ENCODE measurements at places on chromosomes 12 and 14.

DNA sequence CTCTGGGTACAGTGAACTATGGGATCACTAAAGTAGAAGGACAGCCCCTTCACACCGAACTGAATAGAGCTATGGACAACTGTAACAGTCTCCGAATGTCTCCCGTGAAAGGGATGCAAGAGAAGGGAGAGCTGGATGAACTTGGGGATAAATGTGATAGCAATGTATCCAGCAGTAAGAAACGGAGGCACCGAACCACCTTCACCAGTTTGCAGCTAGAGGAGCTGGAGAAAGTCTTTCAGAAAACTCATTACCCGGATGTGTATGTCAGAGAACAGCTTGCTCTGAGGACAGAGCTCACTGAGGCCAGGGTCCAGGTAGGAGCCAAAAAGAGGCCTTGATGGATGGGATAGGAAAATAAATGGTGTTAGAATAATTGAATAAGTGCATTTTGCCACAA, 3.5 kb downstream of the ALX1 start:
- no peak for DNase-seq

DNA sequence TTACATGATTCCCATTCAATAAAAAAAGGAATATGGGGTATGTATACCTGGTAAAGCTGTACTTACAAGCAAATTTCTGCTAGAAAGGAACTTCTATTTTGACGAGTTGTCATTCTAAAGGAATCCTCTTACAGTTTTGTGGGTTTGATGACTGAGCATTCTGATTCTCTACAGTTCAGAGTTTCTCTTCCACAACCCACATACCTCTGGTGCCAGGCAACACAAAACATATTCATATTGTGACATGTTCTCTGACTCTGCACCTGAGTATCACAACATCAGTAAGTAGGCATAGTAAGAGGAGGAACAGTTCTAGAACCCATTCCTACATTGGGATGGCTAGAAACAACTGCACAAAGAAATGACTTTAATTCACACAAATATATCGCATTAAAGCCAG, 636.6 kb downstream of the MED13L start:
- no peak for DNase-seq

DNA sequence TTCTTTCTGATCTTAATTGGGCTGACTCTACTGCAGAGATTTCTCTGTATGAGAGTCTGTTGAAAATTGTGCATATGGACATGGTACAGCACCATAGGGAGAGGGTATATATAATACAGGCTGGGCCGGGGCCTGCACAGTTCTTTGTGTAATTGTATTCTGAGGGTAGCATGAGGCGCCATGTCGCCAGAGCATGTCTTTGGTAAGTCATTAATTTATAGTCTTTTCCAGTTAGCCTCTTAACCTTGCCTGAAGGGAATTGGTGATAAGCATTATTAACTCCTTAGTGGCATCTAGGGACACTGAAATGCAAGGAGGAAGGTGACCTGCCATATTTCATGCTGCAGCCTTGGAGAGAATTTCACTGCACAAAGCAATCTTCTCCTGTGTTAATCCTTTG, 569.9 kb downstream of the TMTC2 start:
- no peak for DNase-seq

DNA sequence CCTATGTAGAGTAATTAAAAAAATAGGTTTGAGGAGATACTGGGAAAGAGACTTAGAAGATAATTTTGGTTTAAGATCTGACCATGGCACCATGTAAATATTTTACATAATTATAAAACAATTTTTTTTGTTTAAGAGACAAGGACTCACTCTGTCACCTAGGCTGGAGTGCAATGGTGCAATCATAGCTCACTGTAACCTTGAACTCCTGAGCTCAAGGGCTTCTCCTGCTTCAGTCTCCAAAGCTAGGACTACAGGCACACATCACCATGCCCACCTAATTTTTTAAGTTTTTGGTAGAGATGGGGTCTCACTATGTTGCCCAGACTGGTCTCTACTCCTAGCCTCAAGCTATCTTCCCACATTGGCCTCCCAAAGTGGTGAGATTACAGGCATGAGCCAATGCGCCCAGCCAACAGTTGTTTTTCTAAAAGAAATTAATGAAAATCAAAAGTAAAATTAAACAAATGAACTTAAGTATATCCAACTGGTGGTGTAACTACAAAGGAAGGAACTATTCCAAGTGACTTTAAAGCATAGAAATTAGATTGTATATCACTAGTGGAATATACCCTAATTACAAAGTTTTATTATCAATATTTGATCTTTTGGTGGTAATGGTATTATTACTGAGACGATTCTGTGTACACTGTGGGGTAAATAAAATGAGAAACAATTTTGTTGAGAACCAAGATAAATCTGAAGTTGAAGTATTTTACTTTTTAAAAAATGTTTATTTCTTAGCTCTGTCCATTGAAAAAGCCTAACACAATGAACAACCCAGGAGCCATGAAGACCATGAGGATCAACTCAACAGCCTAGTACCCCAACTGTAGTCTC, 29.1 kb downstream of the COCH start:
- DNase-seq: no peak

DNA sequence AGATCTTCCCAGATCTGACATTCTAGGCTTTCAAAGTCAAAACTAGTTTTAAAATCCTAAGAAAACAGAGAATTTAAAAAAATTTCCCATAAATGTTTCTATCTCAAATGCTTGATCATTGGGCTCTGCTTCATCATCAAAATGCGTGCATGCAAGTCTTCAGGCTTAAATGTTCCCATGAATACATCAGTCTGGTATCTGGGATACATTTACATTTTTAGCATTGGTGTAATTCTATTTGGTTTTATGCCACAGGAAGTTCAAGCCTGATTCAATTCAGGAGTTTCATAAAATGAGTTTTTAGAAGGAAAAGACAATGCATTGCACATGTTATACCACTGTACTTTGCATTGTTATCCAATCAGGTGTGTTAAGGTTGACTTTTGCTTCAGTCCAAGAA, 336.4 kb downstream of the PCNX1 start:
- no peak for DNase-seq

- no peak for DNase-seq
Measured at GRCh38 chr14:79175671-79176070, 1005.5 kb downstream of the NRXN3 start.

DNA sequence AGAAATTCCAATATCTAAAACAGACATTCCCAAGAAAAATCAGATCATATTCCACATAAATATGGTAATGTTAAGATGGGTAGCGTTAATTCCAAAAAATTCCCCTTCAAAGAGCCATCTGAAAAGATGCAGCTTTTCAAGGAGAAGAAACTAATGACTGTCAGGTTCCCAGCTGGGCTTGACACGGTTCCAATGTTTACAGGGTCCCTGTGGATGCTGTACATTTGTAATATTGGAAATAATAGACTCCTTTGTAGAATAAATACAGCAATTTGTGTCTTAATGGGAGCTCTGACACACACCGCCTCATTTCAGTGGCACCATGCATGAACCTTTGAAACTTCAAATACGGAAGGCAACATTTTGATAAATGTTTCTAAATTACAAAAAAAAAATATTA, 140.6 kb downstream of the ITPR2 start:
- DNase-seq: no peak

- no peak for DNase-seq
Measured at GRCh38 chr14:23550131-23550811, 1.3 kb downstream of the ZFHX2 start.

DNA sequence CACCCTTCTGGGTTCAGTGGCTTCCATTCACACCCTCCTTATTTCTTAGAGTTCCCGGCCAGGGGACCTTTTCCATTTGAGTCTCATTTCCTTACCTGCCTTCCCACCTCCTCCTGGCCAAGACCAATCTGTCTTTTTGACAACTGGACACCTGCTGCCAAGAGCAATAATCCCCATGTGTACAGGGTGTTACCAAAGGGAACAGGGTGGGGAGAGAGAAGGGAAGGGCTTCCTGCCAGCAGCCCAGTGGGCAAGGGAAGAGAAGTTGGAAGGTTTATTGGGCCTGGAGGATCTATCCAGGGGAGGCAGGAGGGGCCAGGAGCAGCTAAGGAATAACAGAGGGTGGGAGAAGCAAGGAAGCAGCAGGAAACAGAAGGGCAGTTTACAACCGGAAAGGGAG, 346.2 kb downstream of the C12orf75 start:
- no peak for DNase-seq

DNA sequence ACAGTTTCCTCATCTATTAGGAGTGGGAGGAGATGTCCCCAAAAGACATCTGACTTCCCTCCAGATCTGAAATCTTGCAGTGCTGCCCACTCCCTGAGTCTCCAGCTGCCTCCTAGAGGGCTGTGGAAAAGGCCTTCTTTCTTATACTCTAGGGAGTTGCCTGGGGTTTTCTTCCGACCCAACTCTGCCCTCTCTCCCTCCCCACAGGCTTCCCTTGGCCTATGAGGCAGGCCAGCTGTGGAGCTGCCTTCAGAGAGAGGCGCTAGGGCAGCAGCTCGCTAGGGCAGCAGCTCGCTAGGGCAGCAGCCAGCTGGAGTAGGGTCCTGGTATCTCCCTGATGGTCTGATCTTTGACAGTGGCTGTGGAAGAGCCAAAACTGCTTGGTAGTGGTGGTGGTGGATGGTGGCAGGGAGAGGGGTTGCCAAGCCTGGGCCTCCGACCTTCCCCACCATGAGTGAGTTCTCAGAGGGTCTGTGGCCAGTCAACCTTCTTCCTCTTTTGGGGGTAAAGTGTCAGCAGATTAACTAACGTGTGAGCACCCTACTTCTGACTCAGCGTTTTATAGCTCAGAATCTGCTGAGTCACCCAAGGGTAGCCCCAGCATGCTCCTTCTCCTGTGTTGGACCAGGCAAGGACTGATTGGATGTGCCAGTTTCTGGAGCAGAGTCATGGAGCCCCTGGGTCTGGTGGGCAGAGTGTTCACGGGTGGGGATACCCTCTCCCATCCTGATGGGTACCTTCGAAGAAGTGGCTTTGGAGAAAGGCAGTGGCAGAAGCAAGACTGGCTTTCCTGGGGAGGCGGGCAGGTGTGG, 2.3 kb downstream of the SLC48A1 start:
- DNase-seq: no peak

- DNase-seq: no peak
Measured at GRCh38 chr12:78167510-78167909, 336.8 kb downstream of the NAV3 start.

- no peak for DNase-seq
Measured at GRCh38 chr12:124518051-124518932, 49.1 kb downstream of the NCOR2 start.

DNA sequence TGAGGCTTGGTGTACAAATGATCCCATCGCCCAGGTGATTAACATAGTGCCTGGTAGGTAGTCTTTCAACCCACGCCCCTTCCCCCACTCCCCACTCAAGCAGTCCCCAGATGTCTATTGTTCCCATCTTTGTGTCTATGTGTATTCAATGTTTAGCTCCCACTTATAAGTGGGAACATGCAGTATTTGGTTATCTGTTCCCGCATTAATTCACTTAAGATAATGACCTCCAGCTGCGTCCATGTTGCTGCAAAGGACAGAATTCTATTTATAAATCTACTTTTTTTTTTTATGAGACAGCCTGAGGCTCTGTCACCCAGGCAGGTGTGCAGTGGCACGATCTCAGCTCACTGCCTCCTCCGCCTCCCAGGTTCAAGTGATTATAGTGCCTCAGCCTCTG, 15.7 kb downstream of the SPX start:
- no peak for DNase-seq

DNA sequence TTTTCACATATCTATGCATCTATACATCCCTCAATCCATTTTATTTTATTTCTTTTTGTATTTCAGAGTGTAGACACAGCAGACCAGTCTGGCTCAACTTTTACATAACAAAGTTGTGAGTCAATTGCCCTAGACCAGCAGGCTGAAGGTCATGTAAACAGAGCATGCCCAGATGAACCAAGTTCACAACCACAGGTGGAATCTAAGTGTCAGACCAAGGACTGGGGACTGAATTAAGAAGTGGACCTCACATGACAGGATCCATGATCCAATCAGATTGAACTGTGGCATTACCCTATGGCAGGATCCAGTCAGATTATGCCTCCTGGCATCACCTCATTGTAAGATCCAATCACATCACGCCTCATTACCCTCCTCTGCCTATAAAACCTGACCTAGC, 455.8 kb downstream of the SOX5 start:
- DNase-seq: no peak

GRCh38 chr14:37678916-37679315, 83.5 kb downstream of the TTC6 start:
- DNase-seq: no peak

DNA sequence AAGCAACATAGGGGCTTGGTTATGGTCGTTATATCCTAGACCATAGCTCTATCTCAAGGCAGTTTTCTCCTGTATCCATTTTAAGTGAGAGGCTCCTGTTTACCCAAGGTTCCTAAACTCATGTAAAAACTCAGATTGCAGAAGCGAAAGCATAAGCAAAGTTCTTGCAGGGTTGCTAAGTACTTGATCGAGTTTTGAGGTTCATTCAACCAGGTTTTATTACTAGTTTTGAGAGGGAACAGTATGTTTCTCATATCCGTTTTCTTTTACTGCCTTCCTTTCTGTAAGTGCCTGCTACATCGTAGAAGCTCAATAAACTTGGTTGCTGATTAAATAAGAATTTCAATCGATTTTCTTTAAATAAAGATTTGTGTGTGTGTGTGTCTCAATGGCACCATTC, 5.1 kb downstream of the AKAP3 start:
- DNase-seq: no peak

GRCh38 chr14:68757618-68758081, 35.2 kb downstream of the ZFP36L1 start:
- DNase-seq: no peak

DNA sequence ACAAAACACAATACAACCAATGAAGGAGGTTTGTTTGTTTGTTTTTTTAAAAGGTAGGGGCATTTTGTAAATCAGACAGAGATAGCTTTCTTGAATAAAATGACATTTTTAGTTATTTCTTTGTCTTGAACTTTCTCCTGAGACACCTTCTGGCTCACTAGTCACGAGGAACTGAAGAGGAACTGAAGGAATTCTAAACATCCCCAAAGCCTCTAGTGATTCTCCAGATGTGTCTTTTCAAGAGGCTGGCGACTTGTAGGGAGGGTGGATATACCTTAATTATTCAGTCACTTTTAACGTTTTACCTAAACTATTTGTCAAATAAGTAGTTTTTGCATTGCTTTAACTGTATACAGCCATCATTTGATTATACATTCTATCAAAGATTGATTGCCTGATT, 211.2 kb upstream of the LRIG3 start:
- DNase-seq: no peak

GRCh38 chr12:42361909-42362646, 36.1 kb downstream of the PPHLN1 start:
- no peak for DNase-seq

DNA sequence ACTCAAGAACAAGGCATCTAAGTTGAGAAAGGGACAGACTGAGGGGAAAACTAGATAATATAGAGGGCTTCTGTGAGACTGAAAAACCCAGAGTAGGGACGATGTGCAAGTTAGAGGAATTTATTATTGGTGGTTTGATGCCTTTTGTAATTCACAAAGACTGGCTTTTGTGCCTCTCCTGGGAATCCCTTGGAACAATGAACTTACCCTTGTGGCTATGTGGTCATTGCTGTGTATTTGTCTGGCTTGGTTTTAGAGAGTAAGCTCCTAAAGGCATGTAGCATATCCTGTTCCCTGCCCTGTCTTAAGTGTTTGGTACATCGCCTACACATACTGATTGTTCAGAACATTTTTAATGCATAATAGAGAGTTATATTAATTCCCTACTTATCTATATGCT, 26.6 kb downstream of the DCN start:
- no peak for DNase-seq

- no peak for DNase-seq
Measured at GRCh38 chr14:57848353-57848752, 17.5 kb downstream of the SLC35F4 start.

All from activated T-cell treated with anti-CD3 and anti-CD28 coated beads, Interleukin-2, amount 50 U/mL, for 4 hours (primary cell).